ENCODE measurements at places on chromosomes 5 and 9.

- no peak for DNase-seq
These were observed 309.7 kb downstream of the NSG2 start for GRCh38 chr5:174355208-174355612.

DNA sequence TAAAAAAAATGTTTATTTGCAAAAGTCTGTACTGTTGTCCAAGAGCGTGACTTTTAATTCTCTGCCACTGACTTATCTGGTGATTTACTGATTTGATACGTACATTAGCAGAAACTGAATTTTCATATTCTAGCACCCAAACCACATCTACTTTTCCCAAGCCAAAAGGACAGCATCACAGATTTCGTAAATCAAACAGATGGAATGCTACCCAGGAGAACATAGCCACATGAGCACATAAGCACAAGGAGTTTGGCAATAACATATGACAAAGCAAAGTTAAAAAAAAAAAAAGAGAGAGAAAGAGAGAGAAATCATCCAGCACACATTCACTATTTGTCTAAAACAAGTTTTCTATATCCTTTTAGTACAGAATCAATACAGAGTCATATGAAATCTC lies 83.7 kb downstream of the HINT1 start:
- DNase-seq = no peak

- no peak for DNase-seq
These were observed 5.8 kb downstream of the USP20 start for GRCh38 chr9:129841071-129841470.

GRCh38 chr9:132888151-132888550 lies 9.5 kb downstream of the SPACA9 start:
- no peak for DNase-seq

DNA sequence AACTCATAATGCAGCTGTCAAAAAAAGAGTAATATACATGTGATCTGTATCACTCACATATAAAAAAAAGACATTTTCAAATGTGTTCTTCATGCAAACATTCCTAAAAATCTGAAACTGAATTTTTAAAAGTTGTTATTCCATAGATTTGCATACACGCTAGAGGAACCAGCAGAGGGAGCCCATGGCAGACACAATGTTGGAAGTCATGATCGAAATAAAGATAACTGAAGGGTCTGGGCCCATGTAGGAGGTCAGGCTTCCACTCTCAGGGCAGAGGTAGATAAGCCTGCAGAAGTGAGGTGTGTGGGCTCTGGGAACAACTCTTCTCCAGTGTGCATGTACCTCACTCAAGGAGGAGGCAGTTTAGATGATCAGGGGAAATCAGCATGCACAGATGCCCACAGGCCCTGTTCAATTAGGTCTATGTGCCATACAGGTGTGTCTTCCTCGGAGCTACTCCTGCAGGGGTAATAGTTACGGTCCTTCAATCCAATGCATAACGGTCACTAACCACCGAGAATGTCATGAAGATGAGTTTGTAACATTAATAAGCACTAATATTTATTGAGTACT lies 208.6 kb downstream of the EPB41L4A start:
- DNase-seq = no peak

GRCh38 chr5:149154650-149155049 lies 13.4 kb downstream of the ABLIM3 start:
- DNase-seq = no peak

All from C1 segment of cervical spinal cord (tissue), 14 donors.